ENCODE measurements at places on chromosomes 5 and 9.

- no peak for DNase-seq
Measured at GRCh38 chr5:143374496-143375217, 28.8 kb downstream of the NR3C1 start.

DNA sequence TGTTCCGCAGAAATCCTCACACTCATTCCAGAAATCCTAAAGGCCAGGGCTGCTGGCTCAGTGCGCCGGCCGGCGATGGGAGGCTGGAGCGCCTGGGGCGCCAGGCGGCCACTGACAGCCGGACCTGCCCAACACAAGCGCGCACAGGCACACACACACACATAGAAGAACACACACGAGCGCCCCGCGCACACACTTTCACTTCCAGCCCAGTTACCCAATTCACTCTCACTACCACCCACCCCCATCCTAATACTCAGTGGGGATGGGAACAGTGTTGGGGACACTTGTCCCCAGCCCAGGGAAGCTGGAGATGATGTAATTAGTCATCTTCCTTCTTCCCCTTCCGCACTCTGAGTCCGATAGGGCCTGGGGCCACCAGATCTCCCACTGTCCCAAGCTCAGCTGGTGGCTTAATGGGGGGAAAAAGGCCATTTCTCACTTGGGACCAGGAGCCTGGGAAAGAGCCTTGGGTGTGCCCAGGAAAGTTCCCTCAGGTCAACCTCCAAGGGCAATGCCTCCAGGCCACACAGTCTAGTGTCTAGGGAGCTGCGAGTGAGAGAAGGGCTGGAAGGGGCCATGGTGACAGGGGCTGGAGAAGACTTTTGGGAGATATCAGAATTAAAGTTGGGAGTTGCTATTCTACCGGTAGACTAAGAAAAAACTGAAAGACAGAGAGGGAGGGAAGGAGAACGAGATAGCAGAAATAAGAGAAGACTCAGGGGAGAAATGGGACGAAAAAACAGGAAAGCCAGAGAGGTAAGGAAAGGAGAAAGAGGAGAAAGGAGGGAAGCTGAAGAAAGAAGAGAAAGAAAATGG is 1.7 kb downstream of the EBF1 start:
- no peak for DNase-seq

- no peak for DNase-seq
Measured at GRCh38 chr5:68484307-68485068, 268.9 kb downstream of the PIK3R1 start.

- DNase-seq, result no peak
Measured at GRCh38 chr9:79895232-79895631, 323.5 kb downstream of the TLE4 start.

DNA sequence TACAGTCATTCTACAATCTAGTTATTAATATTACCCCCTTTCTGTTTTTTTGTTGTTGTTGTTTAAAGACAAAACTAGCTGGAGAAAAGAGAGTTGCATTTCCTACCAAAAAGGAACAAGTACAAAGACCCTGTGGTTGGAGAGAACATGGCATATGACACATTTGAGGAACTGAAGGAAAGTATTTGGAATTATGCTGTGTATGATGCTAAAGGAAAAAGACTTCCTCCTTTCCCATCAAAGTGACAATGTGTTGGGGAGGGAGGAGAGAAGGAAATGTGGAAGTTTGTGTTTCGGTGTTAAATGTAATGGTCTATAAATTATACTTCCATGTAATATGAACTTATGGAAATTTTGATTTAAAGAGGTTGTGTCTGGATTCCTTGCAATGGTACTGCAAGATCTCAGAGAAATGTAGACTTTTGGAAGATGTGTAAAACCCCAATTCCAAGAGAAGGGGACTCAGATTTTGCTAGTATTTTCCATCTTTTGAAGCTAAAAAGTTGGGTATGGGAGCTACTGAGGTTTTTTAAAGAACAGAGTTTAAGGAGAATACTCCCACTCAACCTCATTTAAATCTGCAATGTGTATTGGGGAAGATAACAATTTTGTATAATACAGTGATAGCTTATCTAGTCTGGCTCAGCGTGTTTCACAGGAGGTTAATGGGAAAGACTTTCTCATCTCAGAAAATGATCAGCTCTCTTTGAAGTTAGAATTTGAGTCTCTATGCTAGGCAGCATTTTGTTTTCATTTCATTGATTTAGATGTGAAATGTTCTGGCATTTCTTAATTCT is 15.4 kb upstream of the TNFSF8 start:
- no peak for DNase-seq

DNA sequence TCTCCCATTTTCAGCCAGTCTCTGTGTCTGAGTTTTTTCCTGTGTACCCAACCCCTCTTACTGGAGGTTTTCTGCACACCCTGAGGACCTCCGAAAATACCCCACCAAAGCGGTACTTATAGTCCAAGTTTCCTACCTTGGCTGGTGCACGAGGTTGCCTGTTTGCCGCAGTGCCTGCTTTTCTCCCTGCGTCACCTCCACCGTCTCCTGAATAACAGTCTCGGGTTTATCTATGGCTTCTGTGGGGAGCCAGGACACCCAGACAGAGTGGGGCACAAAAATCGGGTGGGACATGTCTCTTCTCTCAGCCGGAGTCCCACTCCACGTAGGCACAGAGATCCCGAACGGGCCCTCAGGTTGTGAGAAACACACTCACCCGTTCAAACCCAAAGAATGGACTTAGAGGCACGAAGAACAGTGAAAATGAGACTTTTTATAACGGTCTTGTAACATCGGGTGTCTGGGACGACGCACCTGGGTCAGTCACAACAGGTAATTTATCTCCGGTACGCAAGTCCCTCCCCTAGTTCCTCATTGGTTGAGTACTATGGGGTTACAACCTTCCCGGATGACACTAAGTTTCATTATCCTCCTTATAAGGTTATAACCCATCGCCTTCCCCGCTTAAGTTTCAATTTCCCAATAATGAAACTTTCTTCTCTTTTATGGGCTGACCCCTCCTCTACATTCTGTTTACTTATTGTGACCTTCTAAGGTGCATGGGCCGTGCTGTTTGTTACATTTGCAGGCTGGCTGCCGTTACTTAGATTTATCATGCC is 970.2 kb upstream of the COX7C start:
- no peak for DNase-seq
